ENCODE measurements at places on chromosomes 3 and 15.

GRCh38 chr3:169405076-169405475, 258.4 kb downstream of the MECOM start:
- no peak for DNase-seq

DNA sequence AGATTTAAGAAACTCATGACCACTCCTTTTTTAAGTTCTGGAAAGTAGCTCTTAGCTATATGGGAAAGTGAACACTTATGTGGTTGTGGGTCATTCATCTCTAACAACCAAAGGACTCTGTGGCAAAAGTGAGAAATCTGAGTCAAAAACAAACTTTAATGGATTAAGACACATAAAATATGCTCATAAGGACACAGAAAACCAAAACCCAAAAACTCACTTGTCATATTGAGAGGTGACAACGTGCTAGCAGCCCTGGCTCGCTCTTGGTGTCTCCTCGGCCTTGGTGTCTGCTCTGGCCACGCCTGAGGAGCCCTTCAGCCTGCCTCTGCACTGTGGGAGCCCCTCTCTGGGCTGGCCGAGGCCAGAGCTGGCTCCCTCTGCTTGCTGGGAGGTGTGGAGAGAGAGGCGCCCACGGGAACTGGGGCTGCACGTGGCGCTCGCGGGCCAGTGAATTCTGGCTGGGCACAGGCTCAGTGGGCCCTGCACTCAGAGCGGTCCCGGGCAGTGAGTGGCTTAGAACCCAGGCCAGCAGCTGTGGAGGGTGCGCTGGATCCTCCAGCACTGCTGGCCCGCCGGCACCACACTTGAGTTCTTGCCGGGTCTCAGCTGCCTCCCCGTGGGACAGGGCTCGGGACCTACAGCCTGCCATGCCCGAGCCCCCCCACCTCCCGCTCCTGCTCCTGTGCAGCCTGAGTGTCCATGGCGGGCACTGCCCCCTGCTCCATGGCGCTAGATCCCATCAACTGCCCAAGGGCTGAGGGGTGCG, 30.3 kb upstream of the SKIL start:
- no peak for DNase-seq

DNA sequence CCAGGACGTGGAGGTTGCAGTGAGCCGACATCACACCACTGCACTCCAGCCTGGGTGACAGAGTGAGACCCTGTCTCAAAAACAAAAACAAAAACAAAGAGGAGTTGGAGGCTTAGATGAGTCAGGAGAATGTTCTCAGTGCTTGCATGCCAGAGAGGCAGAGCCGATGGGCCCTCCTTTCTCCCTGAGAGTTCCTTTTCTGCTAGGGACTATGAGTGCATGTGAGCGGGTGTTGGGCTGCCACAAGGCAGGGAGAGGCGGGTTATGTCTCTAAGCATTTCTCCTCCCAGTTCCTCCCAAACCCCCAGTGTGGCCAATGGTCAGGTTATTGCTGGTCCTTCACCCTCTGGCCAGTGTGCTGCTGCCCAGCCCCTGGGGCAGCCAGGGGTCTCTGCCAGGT, 45.1 kb downstream of the RTP1 start:
- no peak for DNase-seq

GRCh38 chr3:123750659-123751420, 133.3 kb downstream of the MYLK start:
- peak; percentile 84 for DNase-seq

GRCh38 chr15:38475361-38475760, 21.4 kb downstream of the FAM98B start:
- no peak for DNase-seq

DNA sequence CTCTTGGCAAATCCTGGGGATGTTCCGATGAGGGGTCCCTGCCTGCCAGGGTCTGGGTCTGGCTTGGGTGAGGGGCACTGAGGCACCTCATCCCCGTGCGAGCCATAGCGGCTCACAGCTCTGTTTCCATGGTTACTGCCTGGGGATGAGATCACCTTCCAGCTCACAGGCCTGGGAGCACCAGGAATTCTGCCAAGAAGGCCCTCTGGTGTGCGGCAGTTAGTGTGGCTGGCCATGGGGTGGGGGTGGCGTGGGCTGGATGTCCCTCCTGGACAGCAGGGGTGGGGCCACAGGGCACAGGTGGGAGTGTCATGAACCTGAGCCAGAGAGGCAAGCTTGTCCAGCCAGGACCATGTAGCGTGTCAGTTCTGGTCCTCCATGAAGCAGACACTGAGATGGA, 22.1 kb upstream of the PRR23E start:
- DNase-seq = peak; percentile 13

DNA sequence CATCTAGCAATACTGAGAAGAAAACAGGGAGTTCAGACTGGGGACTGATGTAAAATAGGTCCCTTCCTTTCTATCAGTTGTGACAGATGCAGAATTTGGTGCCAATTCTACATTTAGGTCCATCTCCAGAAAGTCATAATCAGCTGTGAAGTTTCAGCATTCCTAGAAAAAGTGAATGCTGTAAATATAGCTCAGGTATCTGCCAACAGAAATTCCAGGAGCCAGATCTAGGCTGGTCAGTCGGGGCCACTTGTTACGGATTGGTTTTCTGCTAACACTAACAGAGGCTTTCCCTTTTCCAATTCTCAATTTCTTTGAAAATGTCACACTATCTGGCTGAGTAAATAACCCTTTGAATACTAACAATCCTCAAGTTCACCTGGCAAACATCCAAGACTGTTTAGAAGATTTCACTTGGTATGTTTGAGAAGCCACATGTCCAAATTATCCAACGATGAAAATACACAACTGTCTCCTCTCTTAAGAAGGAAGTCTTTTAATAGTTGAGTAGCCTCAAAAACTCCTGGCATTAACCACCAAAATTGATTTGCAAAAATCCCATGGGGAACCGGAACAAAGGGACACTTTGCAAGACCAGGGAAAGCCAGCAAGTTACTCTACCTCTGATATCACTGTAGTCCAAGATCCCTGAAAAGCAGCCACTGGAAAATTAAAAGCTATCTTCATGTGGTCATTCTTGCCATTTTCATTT, 222.3 kb downstream of the ZMAT3 start:
- no peak for DNase-seq

- DNase-seq = no peak
Measured at GRCh38 chr15:48634096-48634495, 11.4 kb downstream of the FBN1 start.

DNA sequence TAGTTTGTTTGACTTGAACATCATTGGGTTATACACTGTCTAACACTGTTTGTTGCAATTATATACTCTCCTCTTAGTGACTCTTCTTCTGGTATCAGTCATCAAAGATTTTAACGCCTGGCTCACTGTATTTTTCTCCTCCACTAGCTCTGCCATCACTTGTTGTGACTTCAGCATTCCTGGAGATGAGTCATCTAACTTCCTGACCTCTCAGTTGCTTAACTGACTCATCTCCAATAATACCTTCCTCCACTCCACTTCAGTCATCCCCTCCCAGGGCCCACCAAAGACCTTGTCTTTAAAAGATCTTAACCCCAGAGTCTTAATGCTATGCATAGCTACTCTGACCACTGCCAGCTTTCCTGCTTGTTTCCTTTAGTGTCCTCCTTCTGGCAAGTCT, 28.6 kb upstream of the CLSTN2 start:
- no peak for DNase-seq

GRCh38 chr15:58065445-58066041, at the start of gene ALDH1A2:
TSS of gene ALDH1A2 (minus strand) at chr15:58065711. CDS start at chr15:58065650, 61 bp downstream.
- DNase-seq = peak; percentile 97

DNA sequence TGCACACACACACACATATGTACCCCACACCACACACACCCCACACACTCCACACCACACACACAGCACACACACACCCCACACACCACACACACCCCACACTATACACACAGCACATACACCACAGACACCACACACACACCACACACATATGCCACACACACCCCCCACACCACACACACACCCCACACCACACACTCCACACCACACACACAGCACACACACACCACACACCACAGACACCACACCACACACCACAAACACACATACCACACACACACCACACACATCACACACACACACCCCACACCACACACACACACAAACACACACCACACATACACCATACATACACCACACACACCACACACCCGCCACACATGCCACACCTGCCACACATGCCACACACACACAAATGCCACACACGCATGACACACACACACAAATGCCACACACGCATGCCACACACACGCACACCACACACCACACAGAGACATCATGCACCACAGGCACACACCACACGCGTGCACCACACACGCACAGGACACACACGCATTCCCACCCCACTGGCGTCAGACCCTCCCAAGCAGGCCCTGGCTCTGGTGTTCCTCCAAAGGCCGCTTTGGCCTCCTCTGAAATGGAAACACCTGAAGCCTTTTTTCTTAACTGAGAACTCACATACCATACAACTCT, 15.7 kb downstream of the CHST13 start:
- DNase-seq = no peak

GRCh38 chr3:42492508-42493080, 9.8 kb upstream of the VIPR1 start:
- DNase-seq = no peak

GRCh38 chr15:76575679-76576078, 239.1 kb downstream of the ISL2 start:
- DNase-seq = no peak

DNA sequence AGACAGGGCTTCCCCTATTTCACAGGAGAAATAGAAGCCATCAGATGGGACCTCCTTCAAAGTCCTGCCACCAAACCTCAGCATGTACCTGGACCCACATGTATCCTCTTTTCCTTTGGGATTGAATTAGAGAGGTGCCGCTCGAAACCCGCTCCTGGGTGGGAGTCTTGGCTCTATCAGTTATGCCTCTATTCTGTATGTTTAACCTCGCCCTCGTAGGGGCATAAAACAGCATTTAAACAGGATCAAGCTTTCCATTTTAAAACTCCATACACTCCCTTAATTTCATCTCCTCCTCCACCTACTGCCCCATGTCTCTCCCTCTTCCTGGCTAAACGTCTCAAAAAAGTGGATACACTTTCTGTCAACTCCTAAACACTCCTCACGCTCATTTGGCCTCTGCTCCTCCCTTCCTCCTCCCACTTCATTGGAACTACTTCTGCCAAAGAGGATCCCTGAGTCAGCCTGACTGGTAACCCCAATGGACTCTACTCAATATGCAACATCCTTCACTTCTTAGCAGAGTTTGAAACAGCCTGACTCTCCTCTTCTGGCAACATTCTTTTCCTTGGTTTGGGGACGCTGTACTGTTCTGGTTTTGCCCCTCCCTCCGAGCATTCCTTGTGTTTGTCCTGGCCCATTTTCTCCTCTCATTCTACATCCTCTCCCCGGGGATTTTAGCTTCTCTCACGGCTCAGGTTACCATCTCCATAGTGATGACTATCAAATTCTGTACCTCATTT, 23.0 kb upstream of the MUC20 start:
- DNase-seq = peak; percentile 57

DNA sequence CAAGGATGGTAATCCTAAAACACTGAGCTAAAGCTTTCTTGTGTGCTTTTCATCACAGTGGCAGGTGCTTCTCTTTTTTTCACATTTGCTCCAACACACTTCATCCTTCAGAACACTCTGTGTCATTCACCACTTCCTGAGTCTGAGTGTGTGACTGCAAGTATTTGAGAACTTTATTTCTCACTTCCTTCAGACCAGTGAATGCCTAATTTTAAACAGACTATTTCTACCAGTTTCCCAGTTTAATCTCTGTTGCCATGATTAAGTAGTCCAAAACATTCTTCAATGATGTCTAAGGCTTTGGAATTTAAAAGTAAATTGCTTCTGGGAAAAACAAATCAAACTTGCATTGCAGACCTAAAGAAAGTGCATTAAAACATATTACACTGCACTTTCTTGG, 541.2 kb downstream of the RBMS3 start:
- peak; percentile 81 for DNase-seq

GRCh38 chr15:33722005-33722672, 246.2 kb upstream of the CHRM5 start:
- no peak for DNase-seq

- DNase-seq = no peak
Measured at GRCh38 chr3:128412180-128413002, 54.3 kb downstream of the DNAJB8 start.

- DNase-seq = peak; percentile 35
Measured at GRCh38 chr3:98573181-98573728, 20.2 kb downstream of the CPOX start.

GRCh38 chr3:38545550-38545949, 49.4 kb downstream of the EXOG start:
- no peak for DNase-seq

GRCh38 chr15:85681386-85681785, 113.3 kb downstream of the KLHL25 start:
- DNase-seq = no peak

DNA sequence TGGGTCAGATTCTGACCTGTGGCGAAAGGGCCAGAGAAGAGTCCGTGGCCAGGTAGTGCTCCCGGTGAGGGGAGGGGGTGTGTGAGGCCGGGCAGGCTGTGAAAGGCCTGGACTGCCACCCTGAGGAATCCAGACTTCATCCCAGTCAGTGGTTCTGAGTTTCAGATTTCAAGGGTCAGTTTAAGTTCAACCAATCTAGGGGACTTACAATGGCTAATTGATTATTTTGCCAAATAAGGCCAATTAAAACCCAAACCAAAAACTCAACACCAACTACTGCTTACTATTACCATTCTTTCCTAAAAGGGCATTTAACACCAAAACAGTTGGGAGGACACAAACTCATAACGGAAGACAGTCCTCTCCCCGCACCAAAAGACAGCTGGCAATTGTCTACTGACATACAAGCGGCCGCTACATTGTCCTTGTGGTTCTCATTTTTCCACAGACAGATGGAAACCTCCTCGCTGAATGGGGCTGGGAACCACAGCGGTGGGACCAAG, 30.5 kb downstream of the TMEM44 start:
- DNase-seq = no peak

- DNase-seq = no peak
Measured at GRCh38 chr15:101538177-101538576, 48.7 kb upstream of the PCSK6 start.

DNA sequence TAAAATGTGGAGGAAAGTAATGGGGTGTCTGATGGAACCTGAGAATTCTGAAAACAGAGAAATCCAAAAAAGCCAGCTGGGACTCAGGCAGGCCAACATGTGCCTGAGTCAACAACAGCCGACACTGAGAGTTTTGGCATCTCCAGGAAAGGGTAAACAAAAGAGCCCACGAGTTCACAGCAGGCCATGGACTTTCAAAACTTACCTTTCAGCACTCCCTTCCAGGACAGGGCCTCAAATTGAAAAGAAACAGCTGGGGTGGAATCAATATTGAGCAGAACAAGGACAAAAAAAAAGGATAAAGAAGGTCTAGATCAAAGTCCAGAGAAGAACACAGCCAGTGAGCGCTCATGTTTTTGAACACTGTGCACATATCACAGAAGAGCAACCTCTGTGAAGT, 735.4 kb upstream of the GRM7 start:
- DNase-seq = no peak

- DNase-seq = no peak
Measured at GRCh38 chr15:28020644-28021043, 78.5 kb downstream of the OCA2 start.

DNA sequence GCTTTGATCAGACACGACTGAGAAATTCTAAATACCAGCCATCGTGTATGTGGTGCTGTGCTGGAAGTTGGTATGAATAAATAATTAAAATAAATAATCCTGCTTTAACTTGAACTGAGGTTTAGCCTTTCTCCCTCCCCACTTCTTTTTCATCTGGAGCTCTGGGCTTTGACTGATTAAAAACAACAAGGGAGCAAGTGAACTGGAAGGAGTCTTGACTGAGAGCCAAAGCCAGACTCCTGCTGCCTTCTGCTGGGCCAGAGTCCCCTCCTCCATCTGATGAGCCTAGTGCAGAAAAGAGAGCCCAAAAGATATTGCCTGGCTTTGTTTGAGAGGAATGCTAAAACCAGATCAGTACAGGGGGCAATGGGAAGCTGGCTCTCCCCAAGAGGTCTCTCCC, 96.0 kb downstream of the CCNL1 start:
- no peak for DNase-seq

All from NCI-H226 (cell line).